IPS DF 19.7 (cell line): ENCODE measurements at places on chromosomes 1 and 21.

- no peak for DNase-seq
Observed at GRCh38 chr1:95027046-95027445, 45.7 kb downstream of the ALG14 start.

GRCh38 chr1:4689941-4690635 is 35.7 kb downstream of the AJAP1 start:
- no peak for DNase-seq

GRCh38 chr1:103170609-103171008 is 62.3 kb upstream of the COL11A1 start:
- DNase-seq = no peak

DNA sequence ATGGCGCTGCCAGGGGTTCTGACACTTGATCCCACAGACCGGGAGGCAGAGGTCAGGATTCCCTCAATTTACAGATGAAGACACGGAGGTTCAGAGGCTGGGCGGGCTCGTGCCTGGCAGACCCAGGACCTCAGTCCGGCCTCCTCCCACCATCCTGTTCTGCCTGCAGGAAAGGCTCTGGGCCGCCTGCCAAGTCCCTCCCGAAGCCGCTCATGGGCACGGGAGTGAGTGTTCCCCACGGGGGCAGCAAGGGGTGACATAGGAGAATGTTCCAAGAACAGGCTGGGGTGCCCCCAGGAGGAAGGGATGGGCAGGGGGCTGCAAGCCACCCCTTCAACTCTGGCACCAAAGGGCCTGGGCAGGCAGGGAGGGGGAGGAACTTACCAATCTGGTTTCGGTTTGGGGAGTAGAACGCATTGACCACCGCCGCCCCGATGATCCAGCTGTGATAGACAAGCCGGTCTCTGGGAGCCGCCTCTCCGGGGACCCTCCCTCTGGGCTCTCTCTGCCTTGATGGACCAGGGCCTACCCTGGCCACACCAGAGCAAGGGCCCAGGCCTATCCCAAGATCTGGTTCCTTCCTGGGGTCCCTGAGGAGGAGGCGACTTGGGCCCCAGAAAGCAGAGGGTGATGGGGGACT is 7.5 kb downstream of the PRXL2B start:
- DNase-seq = no peak

- DNase-seq = no peak
Observed at GRCh38 chr1:230159580-230159979, 92.5 kb downstream of the GALNT2 start.
